ENCODE measurements at places on chromosomes 16 and 17. TPM values are rescaled to one million over a fixed set of nuclear protein-coding genes. Genes with fewer than 3 reads are reported as not detected.

- H3K36me3 ChIP-seq: no peaks in the 10 kb centered on the region
- no peaks in the 10 kb centered on the region for H3K27me3 ChIP-seq
- DNase-seq: no peak
- no peaks in the 10 kb centered on the region for H3K4me1 ChIP-seq
- H3K4me3 ChIP-seq: no peak overlapping the region
Measured at GRCh38 chr16:27724482-27725235, 174.7 kb downstream of the KATNIP start.

IL34 gene
- total RNA-seq: 55.5 TPM

DNA sequence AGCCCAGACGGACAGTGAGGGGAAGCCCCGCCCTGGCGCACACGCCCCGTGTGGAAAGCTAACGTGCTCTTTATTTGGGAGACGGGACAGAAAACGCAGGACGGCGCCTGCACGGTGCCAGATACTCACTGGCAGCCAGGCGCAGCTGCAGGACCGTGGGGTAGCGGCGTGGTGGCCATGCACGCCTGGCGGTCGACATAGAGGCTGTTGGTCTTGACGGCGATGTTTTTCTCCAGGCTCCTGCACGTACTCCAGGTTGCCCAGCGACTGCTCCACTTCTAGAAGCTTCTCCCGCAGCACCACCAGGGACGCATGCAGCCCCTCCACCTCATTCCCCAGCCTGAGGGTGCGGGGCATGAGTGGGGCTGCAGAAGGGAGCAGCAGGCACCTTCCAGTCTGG, 5.1 kb upstream of the C1QTNF8 start:
- no peaks in the 10 kb centered on the region for H3K4me1 ChIP-seq
- no peak for DNase-seq
- H3K36me3 ChIP-seq: no peaks in the 10 kb centered on the region
- H3K27ac ChIP-seq: no peak overlapping the region
- no peaks in the 10 kb centered on the region for H3K27me3 ChIP-seq
- H3K4me3 ChIP-seq: no peak overlapping the region

- H3K4me1 ChIP-seq: no peaks in the 10 kb centered on the region
- no peaks in the 10 kb centered on the region for H3K27me3 ChIP-seq
- no peak overlapping the region for H3K4me3 ChIP-seq
- no peak overlapping the region for H3K27ac ChIP-seq
- no peak for DNase-seq
Measured at GRCh38 chr16:57945740-57946138, 25.2 kb downstream of the CNGB1 start.

DNA sequence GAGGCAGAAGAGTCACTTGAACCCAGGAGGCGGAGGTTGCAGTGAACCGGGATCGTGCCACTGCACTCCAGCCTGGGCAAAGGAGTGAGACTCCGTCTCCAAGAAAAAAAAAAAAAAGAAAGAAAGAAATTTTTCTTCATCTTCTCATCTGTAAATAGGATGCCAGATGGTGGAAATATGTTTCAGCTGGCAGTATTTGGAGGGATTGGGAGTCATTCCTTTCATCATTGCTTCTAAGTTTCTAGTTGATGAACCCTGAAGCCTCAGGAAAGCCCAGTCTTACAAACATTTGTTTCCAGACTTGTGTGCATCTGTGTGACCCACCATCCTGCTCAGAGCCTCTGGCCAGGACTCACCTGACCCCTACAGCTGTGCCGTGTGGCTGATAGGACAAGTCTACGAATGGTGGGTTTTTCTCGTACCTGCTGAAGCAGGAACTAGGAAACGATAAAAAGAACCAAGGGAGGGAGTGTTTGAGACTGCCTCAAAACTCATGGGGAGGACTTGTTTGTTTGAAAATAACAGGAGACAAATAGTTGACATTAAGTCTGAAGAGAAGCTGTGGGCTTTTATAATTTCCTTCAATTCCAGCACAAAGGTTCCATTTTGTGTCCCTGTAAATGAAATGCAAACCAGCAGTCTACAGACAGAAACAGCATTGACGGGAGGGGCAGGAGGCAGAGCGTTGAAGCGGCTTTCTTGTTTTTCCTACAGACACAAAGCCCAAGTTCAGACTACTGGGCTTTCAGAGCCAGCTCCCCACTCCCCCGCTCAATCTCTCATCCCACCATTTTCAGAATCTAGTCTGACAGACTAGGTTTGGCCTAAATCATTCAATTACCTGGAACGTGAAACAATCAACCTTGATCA, 24.9 kb downstream of the CDRT4 start:
- peak overlapping the region; percentile 78 for H3K27ac ChIP-seq
- H3K36me3 ChIP-seq: no peaks in the 10 kb centered on the region

GRCh38 chr16:10181196-10182162, 749 bp downstream of the GRIN2A start:
- H3K4me1 ChIP-seq: peaks cover 28% of the 10 kb centered on the region
- H3K36me3 ChIP-seq: no peaks in the 10 kb centered on the region
- no peak overlapping the region for H3K4me3 ChIP-seq
- DNase-seq: no peak
- no peaks in the 10 kb centered on the region for H3K27me3 ChIP-seq

PYY gene
- not detected for total RNA-seq

GRCh38 chr17:73490851-73491250, 153.4 kb downstream of the SDK2 start:
- H3K36me3 ChIP-seq: no peaks in the 10 kb centered on the region
- no peaks in the 10 kb centered on the region for H3K27me3 ChIP-seq
- no peak overlapping the region for H3K4me3 ChIP-seq
- H3K27ac ChIP-seq: no peak overlapping the region

- no peaks in the 10 kb centered on the region for H3K4me1 ChIP-seq
- no peak for DNase-seq
- peak overlapping the region; percentile 48 for H3K4me3 ChIP-seq
Measured at GRCh38 chr17:11239379-11239970, 1.5 kb upstream of the SHISA6 start.

DNA sequence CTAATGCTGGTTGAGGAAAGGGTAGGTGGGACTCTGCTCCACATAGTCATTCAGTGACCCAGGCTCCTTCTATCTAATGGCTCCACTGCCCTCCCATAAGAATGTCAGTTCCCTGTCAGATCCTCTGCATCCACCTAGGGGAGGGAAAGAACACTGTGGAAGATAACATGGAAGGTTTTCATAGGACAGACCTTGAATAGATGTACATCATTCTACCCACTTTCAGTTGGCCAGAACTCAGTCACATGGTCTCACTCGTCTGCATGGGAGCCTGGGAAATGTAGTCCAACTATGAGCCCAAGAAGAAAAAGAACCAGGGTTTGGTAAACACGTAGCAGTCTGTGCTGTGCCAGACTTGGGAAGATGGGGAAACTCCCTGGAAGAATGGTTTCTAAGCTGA, 27.1 kb upstream of the SCNN1B start:
- H3K4me3 ChIP-seq: no peak overlapping the region
- DNase-seq: no peak
- no peaks in the 10 kb centered on the region for H3K36me3 ChIP-seq
- no peaks in the 10 kb centered on the region for H3K27me3 ChIP-seq
- H3K4me1 ChIP-seq: no peaks in the 10 kb centered on the region

FBXW10B gene
- not detected for total RNA-seq

GRCh38 chr16:80065541-80065940, 465.0 kb upstream of the MAF start:
- H3K36me3 ChIP-seq: no peaks in the 10 kb centered on the region
- H3K27me3 ChIP-seq: no peaks in the 10 kb centered on the region
- H3K27ac ChIP-seq: no peak overlapping the region
- no peak for DNase-seq
- no peak overlapping the region for H3K4me3 ChIP-seq
- no peaks in the 10 kb centered on the region for H3K4me1 ChIP-seq

- H3K27me3 ChIP-seq: no peaks in the 10 kb centered on the region
- H3K4me1 ChIP-seq: no peaks in the 10 kb centered on the region
Measured at GRCh38 chr17:36705874-36706731, 104.7 kb downstream of the MRM1 start.

GAS2L2 gene
- 1.2 TPM for total RNA-seq

NPIPB4 gene
- 127 TPM for total RNA-seq

- H3K36me3 ChIP-seq: no peaks in the 10 kb centered on the region
- H3K4me1 ChIP-seq: no peaks in the 10 kb centered on the region
- H3K27ac ChIP-seq: no peak overlapping the region
- no peak for DNase-seq
- H3K4me3 ChIP-seq: no peak overlapping the region
Measured at GRCh38 chr17:14061666-14062560, 7.4 kb upstream of the COX10 start.

GRCh38 chr16:68715471-68715870, 21.6 kb upstream of the CDH1 start:
- no peak overlapping the region for H3K27ac ChIP-seq
- H3K4me1 ChIP-seq: peaks cover 3% of the 10 kb centered on the region
- no peaks in the 10 kb centered on the region for H3K36me3 ChIP-seq
- no peak for DNase-seq

DNA sequence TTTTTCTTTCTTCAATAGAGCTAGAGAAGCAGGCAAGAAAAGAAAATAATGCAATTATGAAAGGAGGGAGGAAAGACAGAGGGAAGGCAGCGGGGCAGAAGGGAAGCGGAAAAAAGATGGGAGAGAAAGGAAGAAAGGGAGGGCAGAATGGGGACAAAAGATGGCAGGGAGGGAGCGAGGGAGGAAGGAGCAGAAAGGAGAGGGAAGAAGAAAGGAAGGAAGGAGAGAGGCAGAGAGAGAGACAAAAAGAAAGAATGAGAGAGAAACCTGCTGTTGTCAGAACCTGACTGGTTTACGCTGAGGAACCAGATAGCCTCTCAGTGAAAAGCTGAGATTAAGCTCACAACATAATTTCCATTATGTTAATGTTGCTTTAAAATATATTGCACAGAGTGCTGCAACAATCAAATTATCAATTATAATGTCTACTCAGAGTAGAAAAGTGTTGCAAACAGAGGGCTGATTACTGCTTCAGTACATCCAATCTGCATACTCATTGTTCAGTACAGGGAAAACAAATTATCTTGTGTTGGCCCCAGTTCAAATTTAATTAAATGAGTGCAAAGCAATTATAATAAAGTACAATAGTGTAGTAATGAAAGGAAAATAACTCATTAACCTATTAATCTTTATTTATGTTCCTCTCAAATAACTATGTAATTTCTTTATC, 32.0 kb upstream of the TOX3 start:
- no peaks in the 10 kb centered on the region for H3K27me3 ChIP-seq
- H3K27ac ChIP-seq: no peak overlapping the region
- DNase-seq: no peak
- no peaks in the 10 kb centered on the region for H3K36me3 ChIP-seq

- H3K4me3 ChIP-seq: no peak overlapping the region
- H3K4me1 ChIP-seq: no peaks in the 10 kb centered on the region
- DNase-seq: no peak
- H3K36me3 ChIP-seq: peaks cover 16% of the 10 kb centered on the region
- H3K27me3 ChIP-seq: no peaks in the 10 kb centered on the region
Measured at GRCh38 chr16:12303653-12304052, 327.1 kb downstream of the SNX29 start.

P2RX5 gene
- total RNA-seq: not detected

GRCh38 chr16:79217375-79218011, 383.0 kb downstream of the MAF start:
- H3K27ac ChIP-seq: no peak overlapping the region
- no peaks in the 10 kb centered on the region for H3K4me1 ChIP-seq
- H3K27me3 ChIP-seq: no peaks in the 10 kb centered on the region

GRCh38 chr17:33383488-33384023, 90.5 kb upstream of the ASIC2 start:
- no peak overlapping the region for H3K27ac ChIP-seq
- H3K36me3 ChIP-seq: no peaks in the 10 kb centered on the region
- DNase-seq: no peak
- H3K27me3 ChIP-seq: no peaks in the 10 kb centered on the region
- H3K4me1 ChIP-seq: peaks cover 3% of the 10 kb centered on the region
- H3K4me3 ChIP-seq: no peak overlapping the region

ABCC12 gene
- not detected for total RNA-seq

GRCh38 chr17:70493277-70493874, 324.0 kb downstream of the KCNJ2 start:
- H3K27ac ChIP-seq: no peak overlapping the region
- H3K27me3 ChIP-seq: no peaks in the 10 kb centered on the region
- no peaks in the 10 kb centered on the region for H3K36me3 ChIP-seq

GRCh38 chr16:88376835-88377726, 5.7 kb upstream of the ZNF469 start:
- no peak overlapping the region for H3K4me3 ChIP-seq
- H3K27me3 ChIP-seq: peaks cover 4% of the 10 kb centered on the region
- H3K4me1 ChIP-seq: no peaks in the 10 kb centered on the region
- H3K36me3 ChIP-seq: no peaks in the 10 kb centered on the region
- DNase-seq: no peak
- H3K27ac ChIP-seq: peak overlapping the region; percentile 78

WIPI1 gene
- 71.4 TPM for total RNA-seq

ATAD5 gene
- 1.5 TPM for total RNA-seq

PRR35 gene
- not detected for total RNA-seq

NPIPB6 gene
- total RNA-seq: 4.5 TPM

DNA sequence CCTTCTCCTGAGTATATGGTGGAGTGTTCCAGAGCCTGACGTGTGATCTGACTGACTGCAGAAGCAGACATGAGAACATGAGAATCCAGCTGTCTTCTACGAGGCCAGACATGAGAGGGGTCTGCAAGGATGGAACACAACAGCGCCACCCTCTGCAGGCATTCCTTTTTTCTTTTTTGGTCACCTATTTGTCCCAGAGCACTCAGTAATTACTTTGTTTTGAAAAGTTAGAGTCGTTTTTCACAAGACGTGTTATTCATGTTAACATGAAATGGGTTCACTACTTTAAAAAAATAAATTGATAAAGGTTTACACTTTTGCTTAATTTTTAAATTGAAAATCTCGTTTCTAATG, 43.8 kb upstream of the ATP2A3 start:
- no peak overlapping the region for H3K4me3 ChIP-seq
- DNase-seq: no peak
- H3K4me1 ChIP-seq: no peaks in the 10 kb centered on the region
- no peak overlapping the region for H3K27ac ChIP-seq

IRX5 gene
- not detected for total RNA-seq

FBF1 gene
- 23.1 TPM for total RNA-seq

DNA sequence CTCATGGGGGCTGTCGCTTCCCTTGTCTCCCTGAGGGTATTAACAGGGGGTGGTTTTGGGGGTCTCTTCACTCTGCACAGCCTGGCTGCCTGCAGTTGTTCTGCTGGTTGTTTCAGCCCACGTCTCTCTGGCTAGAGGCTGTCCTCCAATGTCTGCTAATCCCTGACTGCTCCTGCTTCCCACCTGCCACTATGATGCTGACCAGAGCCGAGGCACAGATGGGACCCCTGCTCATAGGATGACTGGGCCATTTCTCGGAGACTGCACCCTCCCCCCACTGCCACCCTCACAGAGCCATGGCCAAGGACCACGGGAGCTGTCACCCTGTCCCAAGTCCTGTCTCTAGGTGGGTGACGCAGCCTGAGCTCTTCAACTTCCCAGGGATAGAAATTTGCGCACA, 1.6 kb upstream of the ACSF3 start:
- no peak overlapping the region for H3K27ac ChIP-seq
- H3K4me3 ChIP-seq: no peak overlapping the region

Measured in tibial nerve (tissue), 4 donors.